Gastrocnemius medialis (tissue), 4 donors: ENCODE measurements at places on chromosomes 7 and 10. TPM values are rescaled to one million over a fixed set of nuclear protein-coding genes. Genes with fewer than 3 reads are reported as not detected.
A peak's percentile ranks its signal among the peaks of the same experiment; 100 is the strongest.

GRCh38 chr7:150754951-150755350 is 17.7 kb downstream of the GIMAP5 start:
- no peaks in the 10 kb centered on the region for H3K4me1 ChIP-seq
- no peak overlapping the region for H3K4me3 ChIP-seq
- no peak overlapping the region for H3K27ac ChIP-seq
- H3K36me3 ChIP-seq: no peaks in the 10 kb centered on the region
- H3K27me3 ChIP-seq: no peaks in the 10 kb centered on the region

GRCh38 chr10:3220853-3221252 is 48.3 kb upstream of the PITRM1 start:
- no peaks in the 10 kb centered on the region for H3K27me3 ChIP-seq
- no peak for DNase-seq
- H3K27ac ChIP-seq: no peak overlapping the region
- no peaks in the 10 kb centered on the region for H3K4me1 ChIP-seq
- H3K36me3 ChIP-seq: no peaks in the 10 kb centered on the region

GRCh38 chr10:79400146-79401004 is 45.0 kb downstream of the ZCCHC24 start:
- no peaks in the 10 kb centered on the region for H3K36me3 ChIP-seq
- peak overlapping the region; percentile 85 for H3K27ac ChIP-seq
- H3K4me3 ChIP-seq: no peak overlapping the region
- DNase-seq: no peak
- H3K4me1 ChIP-seq: peaks cover 24% of the 10 kb centered on the region

Gene RADIL
- total RNA-seq: 12.1 TPM
